Hematopoietic multipotent progenitor cell (in vitro differentiated cells): ENCODE measurements at places on chromosomes 12 and 14.

- DNase-seq = no peak
Measured at GRCh38 chr14:76612654-76613053, 148.6 kb upstream of the VASH1 start.

- DNase-seq = no peak
Measured at GRCh38 chr12:10448236-10448635, 4.9 kb downstream of the KLRC1 start.

GRCh38 chr12:57107456-57108155 is 3.6 kb downstream of the STAT6 start:
- no peak for DNase-seq

DNA sequence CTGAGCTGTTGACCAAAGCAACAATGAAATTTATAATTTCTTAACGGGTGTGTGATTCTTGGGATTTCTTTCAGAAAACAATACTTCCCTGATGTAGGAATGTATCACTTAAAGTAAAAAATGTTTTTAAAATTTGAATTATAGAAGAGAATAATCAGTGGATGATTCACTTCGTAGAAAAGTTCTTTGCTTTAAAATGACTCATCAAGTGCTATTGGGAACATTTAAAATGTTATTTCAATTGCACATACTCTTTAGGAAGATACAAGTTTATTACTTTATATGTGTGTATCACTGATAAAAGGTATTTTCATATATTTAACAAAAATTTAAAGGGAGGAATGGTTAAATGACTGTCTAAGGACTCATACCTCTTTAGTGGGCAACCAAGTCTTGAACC is 155.3 kb downstream of the PDE3A start:
- DNase-seq = no peak

GRCh38 chr12:57367121-57367520 is 63.7 kb downstream of the R3HDM2 start:
- no peak for DNase-seq

DNA sequence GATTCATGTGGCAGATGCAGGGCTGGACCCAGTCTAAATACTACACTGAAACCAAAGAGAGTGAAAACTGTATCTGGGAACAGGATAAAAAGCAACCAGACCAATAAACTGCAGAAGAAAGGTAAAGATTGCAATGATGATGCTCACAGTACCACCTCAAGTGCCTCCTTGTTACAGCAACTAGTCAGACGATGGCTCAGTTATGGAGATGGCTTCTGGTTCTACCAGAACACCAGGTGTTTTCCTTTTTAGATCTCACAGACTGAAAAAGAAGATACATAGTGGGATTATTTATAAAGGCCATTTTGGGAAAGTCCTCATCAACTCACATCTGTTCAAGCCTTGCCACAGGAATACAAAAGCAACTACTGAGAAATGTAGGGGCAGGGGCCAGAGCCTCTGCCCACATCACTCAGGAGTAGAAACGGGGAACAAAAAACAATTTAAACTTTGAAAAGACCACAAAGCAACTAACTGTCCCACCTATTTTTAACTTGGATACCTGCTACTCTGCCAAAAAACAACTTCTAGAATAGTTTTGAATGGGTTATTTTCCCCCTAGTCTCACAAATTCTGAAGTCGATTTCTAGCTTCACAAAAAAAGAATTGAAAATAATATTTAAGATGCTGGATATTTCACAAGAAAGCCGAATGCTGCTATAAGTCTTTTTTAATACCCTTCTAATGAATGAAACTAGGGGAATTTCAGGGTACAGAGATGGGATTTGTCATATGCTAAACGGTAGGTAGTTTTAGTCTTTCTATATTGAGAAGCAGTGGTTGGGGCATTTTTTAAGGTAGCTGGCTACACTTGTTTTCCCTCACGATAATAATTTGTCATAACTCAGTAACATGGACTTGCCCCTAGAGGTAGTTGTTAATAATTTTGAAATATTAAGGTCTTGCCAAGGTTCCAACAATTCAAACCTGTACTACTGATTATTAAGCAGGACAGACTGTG is 197.2 kb upstream of the TMPO start:
- DNase-seq = no peak

- DNase-seq = no peak
Measured at GRCh38 chr14:36756226-36756625, 94.6 kb downstream of the PAX9 start.

GRCh38 chr14:32167907-32168306 is 33.9 kb upstream of the RNU6-7 start:
- no peak for DNase-seq

GRCh38 chr12:60387356-60387755 is 791.5 kb downstream of the SLC16A7 start:
- DNase-seq = no peak
